HCT116 (cell line): ENCODE measurements at places on chromosomes 16 and 17. TPM values are rescaled to one million over a fixed set of nuclear protein-coding genes. Genes with fewer than 3 reads are reported as not detected.
A peak's percentile ranks its signal among the peaks of the same experiment; 100 is the strongest.

GRCh38 chr17:61251939-61252865 lies 147.4 kb upstream of the TBX2 start:
- no peak for DNase-seq
- peaks cover 21% of the 10 kb centered on the region for H3K4me1 ChIP-seq
- H3K4me3 ChIP-seq, result no peak overlapping the region
- no peaks in the 10 kb centered on the region for H3K27me3 ChIP-seq

GRCh38 chr16:66467611-66468010 lies 40.5 kb downstream of the BEAN1 start:
- no peak for DNase-seq
- no peak overlapping the region for H3K4me3 ChIP-seq
- H3K36me3 ChIP-seq, result no peaks in the 10 kb centered on the region
- peaks cover 17% of the 10 kb centered on the region; the same call in 1 of the 2 replicates for H3K27me3 ChIP-seq
- H3K4me1 ChIP-seq, result no peaks in the 10 kb centered on the region

DNA sequence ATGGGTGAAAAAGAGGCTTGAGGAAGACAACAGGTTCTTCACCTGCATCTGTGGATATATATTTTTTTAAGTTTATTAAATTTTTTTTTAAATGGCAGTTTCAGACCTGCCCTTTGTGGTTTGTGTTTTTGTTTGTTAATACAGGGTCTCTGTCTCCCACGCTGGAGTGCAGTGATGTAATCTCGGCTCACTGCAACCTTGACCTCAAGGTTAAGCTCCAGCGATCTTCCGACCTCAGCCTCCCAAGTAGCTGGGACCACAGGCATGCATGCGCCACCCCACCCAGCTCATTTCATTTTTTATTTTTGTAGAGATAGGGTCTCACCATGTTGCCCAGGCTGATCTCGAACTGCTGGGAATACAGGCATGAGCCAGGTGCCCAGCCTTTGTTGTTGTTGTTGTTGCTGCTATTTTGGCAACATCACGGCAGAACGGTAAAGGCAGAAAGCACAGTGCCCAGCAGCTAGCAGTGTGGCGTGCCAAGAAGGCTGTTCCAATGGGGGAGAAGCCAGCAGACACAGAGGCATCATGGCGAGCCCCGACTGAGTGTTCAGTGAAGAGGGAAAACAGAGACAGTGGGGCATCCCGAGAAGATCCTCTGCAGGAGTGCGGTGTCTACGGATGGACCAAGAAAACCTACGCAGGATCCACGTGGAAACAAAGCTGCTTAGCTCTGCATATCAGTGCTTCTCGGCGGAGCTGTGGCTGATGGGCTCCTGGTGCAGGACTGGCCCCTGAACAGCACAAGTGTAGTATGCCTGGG lies 19.6 kb downstream of the TMC6 start:
- no peak overlapping the region for H3K4me3 ChIP-seq
- no peaks in the 10 kb centered on the region for H3K4me1 ChIP-seq
- no peaks in the 10 kb centered on the region for H3K27me3 ChIP-seq
- no peaks in the 10 kb centered on the region; the same call in 1 of the 2 replicates for H3K36me3 ChIP-seq
- DNase-seq, result no peak

The SLC22A31 gene
- 53.7 TPM for total RNA-seq

DNA sequence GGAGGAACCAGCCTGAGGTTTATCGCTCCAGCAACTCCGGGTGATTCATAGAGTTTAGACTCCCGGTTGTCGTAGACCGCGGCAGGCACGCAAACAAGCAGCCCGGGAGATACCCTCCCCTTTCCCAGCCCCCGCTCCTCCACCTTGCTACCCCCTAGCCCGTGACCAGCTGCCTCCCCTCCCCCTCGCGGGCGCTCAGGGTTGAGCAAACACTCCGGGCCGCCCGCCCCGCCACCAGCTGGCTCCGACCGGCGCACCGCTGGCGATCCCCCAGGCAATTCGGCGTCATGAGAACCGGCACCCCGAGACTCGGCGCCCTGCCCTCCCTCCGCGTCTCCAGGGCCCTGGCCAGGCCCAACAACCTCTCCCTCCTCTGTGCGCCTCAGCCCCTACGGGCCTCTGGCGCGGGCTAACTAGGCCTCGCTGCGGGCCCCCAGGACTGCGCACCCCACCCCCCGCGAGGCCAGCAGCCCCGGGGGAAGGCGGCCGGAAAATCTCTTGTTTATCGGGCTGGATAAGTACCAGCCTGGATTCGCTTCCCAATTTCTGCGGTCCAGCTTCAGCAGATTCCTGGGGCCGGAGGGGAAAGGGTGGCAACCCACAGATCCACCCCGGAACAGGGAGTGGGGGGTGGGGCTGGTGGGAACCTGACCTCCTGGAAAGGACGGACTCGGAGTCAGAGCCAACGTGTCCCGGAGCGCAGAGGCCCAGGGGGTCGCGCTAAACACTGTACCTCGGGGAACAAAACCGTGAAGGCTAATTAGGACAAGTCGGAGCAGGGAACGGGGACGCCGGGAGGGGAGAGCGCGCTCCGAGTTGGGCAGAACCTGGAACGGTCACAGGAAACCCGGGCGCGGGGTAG lies 951 bp upstream of the GPRC5C start:
- peak overlapping the region; percentile 89 for H3K27ac ChIP-seq
- peaks cover 65% of the 10 kb centered on the region for H3K4me1 ChIP-seq
- H3K27me3 ChIP-seq, result no peaks in the 10 kb centered on the region
- H3K4me3 ChIP-seq, result peak overlapping the region; percentile 64
